Activated CD4-positive, CD25-positive, alpha-beta regulatory T cell (primary cell): ENCODE measurements at places on chromosomes 6 and 20.

DNA sequence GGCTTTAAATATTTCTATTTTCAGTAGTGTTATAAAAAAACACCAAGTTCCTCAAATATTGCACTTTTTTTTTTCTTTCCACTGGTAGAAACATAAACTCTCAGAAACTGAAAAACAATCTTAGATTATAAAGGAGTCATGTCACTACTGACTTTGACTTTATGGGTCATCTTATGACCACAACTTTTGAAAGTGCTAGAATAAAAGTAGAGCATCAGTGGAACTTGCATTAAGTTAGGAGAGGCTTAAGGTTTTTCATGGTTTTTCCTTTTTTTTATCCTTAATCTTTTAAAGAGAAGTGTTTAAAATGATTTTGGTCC is 56.6 kb upstream of the SUPT3H start:
- DNase-seq: no peak

DNA sequence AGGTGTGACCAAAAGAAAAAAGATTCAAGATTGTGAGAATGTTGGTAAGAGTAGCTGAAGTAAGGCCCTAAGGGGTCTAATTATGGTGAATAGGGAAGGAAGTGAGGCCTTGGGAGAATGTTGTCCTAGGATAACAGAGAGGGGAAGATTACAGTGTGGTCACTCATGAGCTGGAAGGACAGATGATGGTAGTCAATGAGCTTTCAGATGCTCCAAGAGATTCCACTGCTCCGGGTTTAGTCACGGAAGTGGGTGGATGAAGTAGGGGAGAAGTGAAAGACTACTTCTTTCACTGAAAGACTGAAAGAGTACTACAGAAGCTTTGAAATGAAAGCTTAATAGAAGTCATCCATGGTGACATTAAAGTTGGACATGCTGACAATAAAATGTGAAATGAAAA is 108.5 kb downstream of the MMS22L start:
- DNase-seq: no peak

DNA sequence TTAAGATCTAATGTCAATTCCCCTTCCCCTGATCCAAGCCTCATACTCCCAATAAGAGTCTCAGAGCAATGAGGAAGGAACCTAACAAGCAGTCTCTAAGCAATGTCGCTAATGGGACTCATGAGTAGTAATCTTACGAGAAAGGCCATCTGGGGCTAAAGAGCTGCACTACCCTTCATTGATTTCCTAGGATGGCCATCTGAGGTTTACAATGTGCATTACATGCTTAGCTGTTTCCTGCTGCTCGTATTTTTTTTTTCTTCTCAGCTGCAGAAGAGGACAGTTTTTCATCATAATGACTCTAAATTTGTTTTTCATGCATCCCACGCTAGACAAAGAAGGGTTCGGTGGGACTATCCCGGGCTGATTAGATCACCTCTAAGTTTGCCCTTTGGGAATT is 119.3 kb downstream of the LPA start:
- DNase-seq: no peak

DNA sequence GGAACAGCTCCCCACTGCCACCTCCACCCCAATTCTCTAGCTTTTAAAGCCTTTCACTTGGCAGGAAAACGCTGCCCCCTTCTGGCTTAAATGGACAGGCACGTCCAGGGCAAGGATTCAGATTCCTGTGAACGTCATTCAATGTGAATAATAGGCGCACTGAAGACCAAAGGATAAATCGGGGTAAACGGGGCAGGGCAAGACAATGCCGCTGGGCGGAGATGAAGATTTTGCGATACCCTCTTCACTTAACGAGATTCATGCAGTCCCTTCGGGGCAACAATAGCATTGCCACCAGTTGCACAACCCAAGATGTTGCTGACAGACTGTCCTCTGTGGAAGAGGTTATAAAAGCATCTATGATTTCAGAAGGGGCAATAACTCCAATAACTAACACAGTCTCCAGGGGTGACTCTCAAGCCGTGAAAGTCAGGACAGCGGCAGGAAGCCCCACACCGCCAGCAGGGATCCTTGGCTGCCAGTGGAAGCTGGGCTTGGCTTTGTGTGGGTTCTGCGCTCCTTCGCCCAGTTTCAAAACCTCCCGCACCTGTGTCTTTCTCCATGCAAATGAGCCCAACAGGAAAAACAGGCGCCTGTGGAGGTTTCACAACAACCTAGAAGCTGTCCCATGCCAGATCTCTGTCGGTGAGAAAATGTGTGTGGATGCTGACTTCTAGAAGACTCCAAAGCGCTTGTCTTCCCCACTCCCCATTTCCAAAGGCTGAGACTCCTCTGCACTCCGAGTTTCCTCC is 291.8 kb downstream of the BMP7 start:
- no peak for DNase-seq

DNA sequence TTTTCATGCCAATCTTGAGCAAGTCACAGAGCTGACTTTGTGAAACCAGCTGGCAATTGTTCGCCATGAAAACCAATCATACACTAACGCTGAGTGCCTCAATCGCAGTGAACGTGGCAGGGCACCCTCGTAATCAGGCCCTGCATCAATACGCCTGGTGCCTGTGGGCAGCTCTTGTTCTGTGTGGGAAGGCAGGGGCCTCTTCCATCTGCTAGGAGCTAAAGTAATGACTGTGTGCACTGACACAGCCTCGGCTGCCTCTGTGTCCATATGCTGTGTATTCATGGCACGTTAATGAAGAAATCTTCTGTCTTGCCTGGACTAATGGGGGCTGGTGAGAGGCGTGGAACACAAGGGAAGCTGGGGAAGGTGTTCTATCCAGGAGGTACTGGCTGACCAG is 27.8 kb upstream of the SYNDIG1 start:
- DNase-seq: no peak

DNA sequence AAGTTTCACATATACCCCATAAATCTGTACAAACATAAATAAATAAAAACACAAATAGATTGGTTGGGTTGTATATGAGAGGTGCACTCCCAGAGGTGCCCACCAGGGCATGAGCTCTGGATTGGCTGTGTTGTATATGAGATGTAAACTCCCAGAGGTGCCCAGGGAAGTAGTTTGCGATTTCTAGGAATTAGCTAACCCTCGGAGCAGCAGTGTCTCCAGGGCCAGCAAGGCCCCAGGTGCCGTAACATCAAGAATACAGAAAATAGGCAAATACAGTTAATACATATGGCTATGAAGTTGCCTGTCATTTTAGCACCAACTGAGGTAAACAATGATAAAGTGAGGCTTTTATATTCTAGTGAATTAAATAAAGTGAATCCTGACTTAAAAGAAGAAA is 5.4 kb upstream of the GINM1 start:
- no peak for DNase-seq

GRCh38 chr6:85569323-85569722 is 24.3 kb downstream of the SNX14 start:
- no peak for DNase-seq
